ENCODE measurements at places on chromosomes 2 and 18.

- H3K27me3 ChIP-seq, result no peaks in the 10 kb centered on the region
- H3K4me1 ChIP-seq, result no peaks in the 10 kb centered on the region
- H3K27ac ChIP-seq, result no peak overlapping the region
These were observed 66.0 kb upstream of the SPRED2 start for GRCh38 chr2:65498396-65498795.

GRCh38 chr18:77116201-77117080, 16.1 kb downstream of the MBP start:
- peaks cover 10% of the 10 kb centered on the region for H3K4me1 ChIP-seq
- no peak overlapping the region for H3K27ac ChIP-seq
- no peaks in the 10 kb centered on the region for H3K36me3 ChIP-seq

DNA sequence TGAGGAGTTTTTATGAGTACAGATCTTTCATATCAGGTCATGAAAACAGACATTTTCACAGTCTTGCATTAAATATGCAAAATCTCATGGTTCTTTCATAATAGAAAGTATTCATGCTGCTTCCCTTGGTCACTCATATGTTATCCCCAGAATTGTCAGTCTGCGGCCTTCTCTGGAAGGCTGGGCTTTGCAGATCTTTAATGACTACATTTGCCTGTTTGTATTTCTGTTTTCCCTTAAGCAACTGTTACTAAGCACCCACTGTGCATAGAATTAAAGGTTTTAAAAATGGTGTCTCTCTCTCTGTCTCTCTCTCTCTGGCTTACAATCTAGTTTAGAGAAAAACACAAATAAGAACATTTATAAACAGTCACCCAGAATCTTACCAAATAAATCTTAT, 456.3 kb downstream of the RIT2 start:
- no peak overlapping the region for H3K27ac ChIP-seq
- H3K4me1 ChIP-seq, result no peaks in the 10 kb centered on the region
- no peaks in the 10 kb centered on the region for H3K27me3 ChIP-seq
- no peak overlapping the region for H3K4me3 ChIP-seq
- no peak for DNase-seq

DNA sequence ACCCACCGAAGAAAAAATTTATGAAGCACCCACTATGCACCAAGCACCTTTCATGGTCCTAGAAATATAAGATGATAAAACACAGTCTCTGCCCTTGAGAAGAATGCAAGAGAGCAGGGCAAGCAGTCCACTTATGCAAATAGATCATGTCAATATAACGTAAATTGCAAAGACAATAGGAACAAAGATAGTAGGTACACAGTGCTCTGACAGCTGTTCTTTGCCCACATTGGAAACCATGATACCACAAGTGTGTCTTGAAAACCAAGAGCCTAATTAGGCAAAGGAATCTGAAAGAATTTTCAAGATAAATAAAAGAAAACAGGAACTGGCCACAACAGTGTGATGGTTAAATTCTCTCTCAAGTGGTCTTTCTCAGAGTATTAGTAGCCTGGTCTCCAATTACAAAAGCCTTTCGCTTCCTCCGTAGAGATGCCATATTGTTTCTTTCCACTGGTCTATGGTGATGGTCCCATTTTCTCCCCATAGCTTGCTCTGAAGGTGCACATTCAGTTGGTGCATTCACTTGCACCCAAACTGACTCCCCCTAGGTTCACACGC, 108.5 kb downstream of the VWC2L start:
- no peaks in the 10 kb centered on the region for H3K36me3 ChIP-seq
- DNase-seq, result no peak
- no peak overlapping the region for H3K27ac ChIP-seq
- no peaks in the 10 kb centered on the region for H3K27me3 ChIP-seq
- H3K4me3 ChIP-seq, result no peak overlapping the region
- no peaks in the 10 kb centered on the region for H3K4me1 ChIP-seq

- H3K27me3 ChIP-seq, result no peaks in the 10 kb centered on the region
- no peak overlapping the region for H3K27ac ChIP-seq
- DNase-seq, result no peak
- H3K4me3 ChIP-seq, result no peak overlapping the region
- H3K36me3 ChIP-seq, result no peaks in the 10 kb centered on the region
- no peaks in the 10 kb centered on the region for H3K4me1 ChIP-seq
These were observed 25.8 kb upstream of the ZNF397 start for GRCh38 chr18:35215026-35215425.

GRCh38 chr2:224077773-224078507, 38.9 kb upstream of the SERPINE2 start:
- no peaks in the 10 kb centered on the region for H3K27me3 ChIP-seq
- no peak for DNase-seq
- H3K4me1 ChIP-seq, result no peaks in the 10 kb centered on the region
- H3K27ac ChIP-seq, result no peak overlapping the region

GRCh38 chr2:66717973-66718372, 283.0 kb downstream of the MEIS1 start:
- no peak overlapping the region for H3K4me3 ChIP-seq
- H3K27me3 ChIP-seq, result no peaks in the 10 kb centered on the region
- H3K4me1 ChIP-seq, result no peaks in the 10 kb centered on the region
- H3K27ac ChIP-seq, result no peak overlapping the region
- DNase-seq, result no peak

- peak overlapping the region; percentile 40 for H3K27ac ChIP-seq
- DNase-seq, result no peak
- H3K27me3 ChIP-seq, result no peaks in the 10 kb centered on the region
- H3K36me3 ChIP-seq, result no peaks in the 10 kb centered on the region
These were observed 125.7 kb upstream of the EPAS1 start for GRCh38 chr2:46171411-46171953.

GRCh38 chr2:218145124-218145523, 19.3 kb downstream of the CXCR2 start:
- H3K27me3 ChIP-seq, result no peaks in the 10 kb centered on the region
- H3K27ac ChIP-seq, result no peak overlapping the region
- no peaks in the 10 kb centered on the region for H3K4me1 ChIP-seq
- H3K4me3 ChIP-seq, result no peak overlapping the region

DNA sequence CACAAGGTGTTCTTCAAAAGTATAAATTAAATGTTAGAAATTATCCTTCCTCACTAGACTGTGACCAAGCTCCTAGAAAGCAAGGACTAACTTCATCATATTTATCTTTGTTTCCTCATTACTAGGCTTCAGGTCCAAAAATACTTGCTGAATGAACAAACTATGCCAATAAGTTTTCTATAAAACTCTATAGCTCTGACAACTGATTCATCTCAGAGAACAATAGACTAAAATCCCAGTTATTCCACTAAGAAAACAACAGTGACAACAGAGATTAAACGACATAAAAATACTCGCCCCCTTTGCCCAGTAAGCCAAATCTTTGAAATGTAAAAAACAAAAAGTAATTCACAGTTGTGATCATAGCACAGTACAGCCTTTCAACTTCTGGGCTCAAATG, 13.6 kb downstream of the TLK1 start:
- H3K36me3 ChIP-seq, result no peaks in the 10 kb centered on the region
- no peak overlapping the region for H3K4me3 ChIP-seq
- no peak for DNase-seq

DNA sequence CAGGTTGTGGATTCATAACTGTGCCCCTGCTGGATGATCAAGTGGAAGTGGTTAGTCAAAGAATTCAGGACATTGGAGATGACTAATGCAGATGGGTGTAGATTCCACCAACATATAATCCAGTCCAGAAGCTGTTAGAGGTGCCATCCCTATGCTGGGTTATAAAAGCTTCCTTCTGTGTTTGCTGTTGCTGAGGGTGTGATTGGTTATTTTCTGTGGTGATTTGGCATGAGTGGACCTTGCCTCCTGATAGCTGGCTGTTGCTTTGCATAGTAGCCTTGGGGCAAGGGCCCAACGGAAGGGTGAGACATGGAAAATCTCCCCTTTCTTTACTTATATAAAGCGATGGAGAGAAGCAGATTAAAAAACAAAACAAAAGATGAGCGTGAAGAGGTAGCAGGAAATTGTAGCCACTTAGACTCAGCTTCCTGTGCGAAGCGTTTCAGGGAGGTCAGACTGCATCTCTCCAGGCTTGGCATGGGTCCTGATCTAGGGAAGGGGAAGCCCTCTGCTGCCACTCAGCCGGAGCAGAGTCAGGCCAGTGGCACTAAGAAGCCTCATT, 190.4 kb downstream of the FMNL2 start:
- H3K4me3 ChIP-seq, result no peak overlapping the region
- H3K27me3 ChIP-seq, result no peaks in the 10 kb centered on the region
- no peak overlapping the region for H3K27ac ChIP-seq
- DNase-seq, result no peak
- H3K4me1 ChIP-seq, result no peaks in the 10 kb centered on the region
- H3K36me3 ChIP-seq, result no peaks in the 10 kb centered on the region

GRCh38 chr18:44579745-44580144, 100.9 kb upstream of the SETBP1 start:
- H3K27me3 ChIP-seq, result no peaks in the 10 kb centered on the region
- H3K4me3 ChIP-seq, result no peak overlapping the region
- peak; percentile 80 for DNase-seq
- peaks cover 6% of the 10 kb centered on the region for H3K4me1 ChIP-seq

- H3K27ac ChIP-seq, result no peak within 1 kb of the TSS
- H3K4me3 ChIP-seq, result no peak within 1 kb of the TSS
- H3K27me3 ChIP-seq, result no peaks in the 10 kb centered on the region
- H3K36me3 ChIP-seq, result no peaks in the 10 kb centered on the region
- H3K4me1 ChIP-seq, result no peaks in the 10 kb centered on the region
These were observed at the start of gene MYL1 for GRCh38 chr2:210315015-210315788. TSS of gene MYL1 (minus strand) at chr2:210315174. CDS start at chr2:210315042, 132 bp downstream.

- DNase-seq, result no peak
- H3K27me3 ChIP-seq, result no peaks in the 10 kb centered on the region
- H3K4me3 ChIP-seq, result no peak overlapping the region
- no peaks in the 10 kb centered on the region for H3K36me3 ChIP-seq
- H3K27ac ChIP-seq, result no peak overlapping the region
- H3K4me1 ChIP-seq, result no peaks in the 10 kb centered on the region
These were observed 19.8 kb upstream of the PLEK start for GRCh38 chr2:68345129-68345875.

DNA sequence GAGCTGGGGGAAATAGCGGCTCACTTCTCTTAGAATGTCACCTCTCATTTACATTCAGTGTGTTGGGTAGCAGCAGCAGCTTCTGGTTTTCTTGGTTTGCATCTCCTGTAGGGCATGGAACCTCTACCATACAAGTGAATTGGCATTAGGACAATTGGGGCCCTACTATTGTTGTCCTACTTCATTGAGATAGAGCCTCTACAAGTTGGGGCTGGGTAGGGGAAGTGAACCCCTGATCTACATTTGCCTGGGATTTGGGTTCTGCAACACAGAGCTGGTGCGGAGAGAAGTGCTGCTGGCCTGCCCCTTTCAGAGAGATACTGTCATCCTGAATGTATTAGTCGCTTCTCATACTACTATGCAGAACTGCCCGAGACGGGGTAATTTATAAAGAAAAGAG, 391.6 kb upstream of the HS6ST1 start:
- H3K36me3 ChIP-seq, result no peaks in the 10 kb centered on the region
- no peak overlapping the region for H3K27ac ChIP-seq
- H3K4me1 ChIP-seq, result no peaks in the 10 kb centered on the region
- H3K27me3 ChIP-seq, result no peaks in the 10 kb centered on the region
- DNase-seq, result no peak

- no peaks in the 10 kb centered on the region for H3K4me1 ChIP-seq
- DNase-seq, result no peak
- H3K36me3 ChIP-seq, result no peaks in the 10 kb centered on the region
- no peak overlapping the region for H3K4me3 ChIP-seq
- no peaks in the 10 kb centered on the region for H3K27me3 ChIP-seq
- no peak overlapping the region for H3K27ac ChIP-seq
These were observed 318.8 kb downstream of the CCDC85A start for GRCh38 chr2:56502616-56503015.

GRCh38 chr18:54251606-54252390, 17.5 kb upstream of the POLI start:
- DNase-seq, result no peak
- H3K27ac ChIP-seq, result peak overlapping the region; percentile 55
- H3K36me3 ChIP-seq, result no peaks in the 10 kb centered on the region
- H3K4me1 ChIP-seq, result peaks cover 22% of the 10 kb centered on the region
- H3K27me3 ChIP-seq, result no peaks in the 10 kb centered on the region

- H3K27me3 ChIP-seq, result no peaks in the 10 kb centered on the region
- H3K4me3 ChIP-seq, result peak overlapping the region; percentile 6
- peak overlapping the region; percentile 52 for H3K27ac ChIP-seq
- no peaks in the 10 kb centered on the region for H3K4me1 ChIP-seq
- H3K36me3 ChIP-seq, result peaks cover 19% of the 10 kb centered on the region
These were observed 43.1 kb downstream of the KCTD18 start for GRCh38 chr2:200466425-200467418.

DNA sequence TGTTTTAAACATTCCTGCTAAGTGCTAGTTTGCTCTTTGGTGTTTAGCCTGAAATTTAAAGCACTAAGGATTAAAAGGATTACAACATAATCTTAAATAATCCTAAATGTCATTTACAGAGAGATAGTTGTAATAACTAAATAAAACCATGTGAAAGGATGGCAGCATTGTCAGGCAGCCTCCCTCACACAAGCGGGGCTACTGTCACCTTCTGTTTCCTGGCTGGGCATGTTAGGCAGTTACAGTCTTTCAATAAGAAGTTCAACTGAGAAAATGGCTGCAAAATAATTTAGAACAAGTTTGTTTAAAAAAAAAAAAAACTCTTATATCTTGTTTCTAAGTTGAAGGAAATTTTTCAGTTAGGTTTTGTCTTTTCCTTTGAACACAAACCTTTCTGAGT, 124.9 kb downstream of the ARHGAP15 start:
- H3K27ac ChIP-seq, result no peak overlapping the region
- H3K27me3 ChIP-seq, result no peaks in the 10 kb centered on the region
- DNase-seq, result no peak

DNA sequence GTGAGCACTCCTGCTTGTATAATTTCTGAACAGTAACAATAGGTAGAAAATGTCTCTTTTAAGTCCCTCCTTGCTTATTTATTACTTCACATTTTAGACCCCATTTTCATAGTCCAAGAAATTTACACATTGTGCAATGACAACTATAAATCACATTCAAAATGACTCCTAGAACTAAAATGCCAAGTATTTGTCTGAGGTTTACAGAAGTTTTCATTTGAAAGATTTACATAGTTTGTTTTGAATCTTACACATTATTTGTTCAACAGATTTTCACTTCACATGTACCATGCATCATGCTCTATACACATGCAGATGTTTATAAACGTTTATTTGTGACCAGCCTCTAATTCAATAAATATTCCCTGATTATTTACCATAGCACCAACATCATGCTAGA, 15.7 kb upstream of the TRIB2 start:
- H3K36me3 ChIP-seq, result no peaks in the 10 kb centered on the region
- DNase-seq, result no peak
- H3K4me1 ChIP-seq, result no peaks in the 10 kb centered on the region
- H3K27ac ChIP-seq, result peak overlapping the region; percentile 16

GRCh38 chr2:172647439-172647838, 88.2 kb upstream of the RAPGEF4 start:
- no peaks in the 10 kb centered on the region for H3K36me3 ChIP-seq
- no peak overlapping the region for H3K27ac ChIP-seq
- H3K4me3 ChIP-seq, result no peak overlapping the region
- DNase-seq, result no peak

DNA sequence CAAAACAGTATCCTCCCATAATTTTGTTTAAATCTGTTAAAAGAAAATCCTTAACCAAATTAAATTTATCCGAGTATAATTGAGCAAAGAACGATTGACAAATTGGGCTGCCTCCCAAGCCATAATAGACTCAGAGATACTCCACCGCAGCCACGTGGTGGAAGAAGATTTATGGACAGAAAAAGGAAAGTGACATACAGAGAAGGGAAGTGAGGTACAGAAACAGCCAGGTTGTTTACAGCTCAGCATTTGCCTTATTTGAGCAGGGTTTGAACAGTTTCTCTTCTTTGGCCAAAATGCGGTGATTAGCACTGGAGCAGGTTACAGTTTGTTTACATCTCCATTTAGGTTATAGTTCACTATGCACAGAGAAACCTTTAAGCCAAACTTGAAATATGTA, 60.8 kb downstream of the KYNU start:
- no peak overlapping the region for H3K27ac ChIP-seq
- no peak for DNase-seq
- H3K36me3 ChIP-seq, result no peaks in the 10 kb centered on the region
- H3K27me3 ChIP-seq, result no peaks in the 10 kb centered on the region
- no peak overlapping the region for H3K4me3 ChIP-seq
- H3K4me1 ChIP-seq, result no peaks in the 10 kb centered on the region

Measured in ascending aorta (tissue), 2 donors.